ENCODE measurements at places on chromosomes 5 and 9. TPM values are rescaled to one million over a fixed set of nuclear protein-coding genes. Genes with fewer than 3 reads are reported as not detected.
A peak's percentile ranks its signal among the peaks of the same experiment; 100 is the strongest.

DNA sequence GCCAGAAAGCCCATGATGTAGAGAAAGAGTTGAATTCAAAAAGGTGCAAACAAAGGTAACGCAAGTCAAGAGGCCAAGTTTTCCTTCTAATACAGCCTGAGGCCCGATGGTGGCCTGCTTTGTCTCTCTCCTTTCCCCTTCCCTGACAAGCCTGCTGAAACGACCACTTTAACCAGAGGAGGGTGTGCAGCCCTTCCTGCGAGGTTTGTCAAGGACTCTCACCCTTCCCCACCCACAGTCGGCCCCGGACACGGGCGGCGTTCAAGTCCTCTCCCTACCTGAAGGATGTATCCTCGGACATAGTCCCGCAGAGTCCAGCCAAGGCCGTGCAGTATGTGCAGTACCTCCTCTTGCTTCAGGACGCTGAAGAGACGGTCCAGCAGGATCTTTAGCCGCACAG, 318.2 kb downstream of the BNC2 start:
- no peak for DNase-seq

DNA sequence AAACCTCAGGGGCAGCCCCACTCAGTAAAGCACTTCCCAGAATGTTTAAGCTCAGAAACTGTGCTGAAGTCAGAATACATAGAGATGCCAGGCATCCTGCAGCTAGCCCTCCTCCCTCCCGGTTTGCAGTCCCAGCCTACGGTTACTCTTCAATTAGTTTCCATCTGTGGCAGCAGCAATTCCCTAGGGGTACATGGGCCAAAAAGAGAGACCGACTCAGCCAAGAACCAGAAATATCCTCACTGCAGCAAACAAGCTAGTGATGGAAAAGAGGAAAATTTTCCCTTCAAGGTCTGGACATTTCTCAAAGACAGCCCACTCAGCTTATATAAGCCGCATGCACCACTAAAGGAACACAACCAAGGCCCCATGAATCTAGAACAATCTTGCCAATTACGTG, 89.1 kb upstream of the PPP2R2B start:
- DNase-seq = peak; percentile 36

GRCh38 chr9:123157221-123157620, 111.2 kb downstream of the STRBP start:
- no peak for DNase-seq

- no peak for DNase-seq
Observed at GRCh38 chr5:105150323-105150722, 1587.7 kb upstream of the NUDT12 start.

- no peak for DNase-seq
Observed at GRCh38 chr9:121781145-121781548, 129.7 kb downstream of the DAB2IP start.

Gene IQGAP2
- 83.2 TPM for total RNA-seq

GRCh38 chr5:76805821-76806505, 12.9 kb upstream of the F2RL1 start:
- DNase-seq = no peak

GRCh38 chr5:119366540-119366881, 10.7 kb downstream of the TNFAIP8 start:
- DNase-seq = no peak

Gene TAS2R1
- not detected for total RNA-seq

DNA sequence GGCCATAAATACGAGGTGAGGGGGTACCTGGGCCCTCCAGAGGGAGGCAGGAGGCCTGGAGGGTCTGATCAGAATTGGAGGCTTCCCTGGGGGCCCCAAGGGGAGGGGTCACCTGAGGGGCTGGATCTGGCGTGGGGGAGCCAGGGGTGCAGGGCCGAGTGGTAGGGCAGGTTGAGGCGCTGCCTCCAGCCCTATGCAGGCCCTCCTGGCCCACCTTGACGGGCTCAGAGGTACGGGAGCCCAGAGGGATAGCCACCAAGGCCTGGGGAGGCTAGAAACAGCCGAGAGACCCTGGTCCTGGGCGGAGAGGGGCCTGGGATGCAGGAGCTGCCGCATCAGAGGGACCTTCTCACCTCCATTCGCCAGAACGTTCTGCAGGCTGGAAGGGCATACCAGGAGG, 24.3 kb downstream of the LHX3 start:
- no peak for DNase-seq

Gene FBXW11
- total RNA-seq = 35.4 TPM

GRCh38 chr5:115888027-115888426, 46.3 kb downstream of the AP3S1 start:
- DNase-seq = no peak

Gene TXNDC8
- total RNA-seq = not detected

GRCh38 chr5:37808945-37809344, 30.9 kb downstream of the GDNF start:
- no peak for DNase-seq

DNA sequence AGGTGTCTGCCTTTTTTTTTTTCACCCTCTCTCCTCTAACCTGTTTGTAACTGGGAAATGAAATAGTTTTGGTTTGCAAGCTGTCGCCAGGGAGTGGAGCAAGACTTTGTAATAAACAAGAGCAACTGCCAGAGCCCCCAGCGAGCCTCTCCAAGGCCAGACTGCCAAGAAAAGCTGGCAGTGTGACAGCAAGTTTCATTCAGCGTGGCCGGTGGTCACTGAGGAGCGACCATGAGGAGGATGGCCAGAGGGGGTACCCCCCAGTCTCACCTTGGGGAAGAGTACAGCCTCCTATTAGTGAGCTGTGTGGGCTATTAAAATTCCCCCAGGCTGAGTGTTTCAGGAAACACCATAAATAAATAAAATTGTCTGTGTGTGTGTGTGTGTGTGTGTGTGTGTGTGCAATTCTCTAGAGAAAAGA, 49.9 kb downstream of the ZFAND5 start:
- peak; percentile 70 for DNase-seq

DNA sequence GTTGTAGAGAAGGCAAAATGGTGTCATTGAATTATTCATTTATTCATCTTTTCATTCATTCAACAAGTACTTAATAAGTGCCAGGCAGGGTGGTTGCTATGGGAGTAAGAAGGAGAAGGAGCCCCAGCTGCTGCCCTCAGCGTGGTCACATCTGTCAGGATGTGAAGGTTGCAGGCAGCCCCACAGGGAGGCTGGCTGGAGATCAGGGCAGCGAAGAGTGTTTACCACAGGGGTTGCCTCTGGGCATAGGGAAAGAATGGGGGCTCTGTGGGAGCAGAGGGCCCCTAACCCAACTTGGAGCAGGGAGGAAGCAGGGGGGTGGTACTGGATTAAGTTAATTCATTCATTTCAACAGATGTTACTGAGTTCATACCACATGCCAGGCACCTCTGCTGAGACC, 6.0 kb downstream of the PCDH12 start:
- no peak for DNase-seq

Gene SPATA31A3
- total RNA-seq = 0.20 TPM

Gene PCDHB5
- not detected for total RNA-seq

GRCh38 chr9:19799784-19800183, 10.9 kb upstream of the SLC24A2 start:
- no peak for DNase-seq

DNA sequence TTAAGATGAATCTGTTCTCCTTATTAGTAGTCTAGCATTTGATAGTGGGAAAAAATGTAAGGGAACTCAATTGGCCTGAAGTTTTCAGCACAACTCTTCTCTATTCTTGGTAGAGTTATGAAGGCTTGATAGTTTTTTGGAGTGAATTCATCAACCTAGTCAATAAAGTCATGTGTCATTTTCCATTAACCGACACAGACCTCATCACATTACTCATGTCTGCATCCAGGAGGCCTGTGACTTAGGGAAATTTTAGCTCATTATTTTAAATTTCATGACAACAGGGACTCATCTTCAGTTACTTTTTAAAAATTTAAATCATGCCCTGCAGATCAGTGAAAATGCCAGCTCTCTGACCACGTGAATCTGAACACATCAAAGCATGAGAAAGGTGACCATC, 63.3 kb downstream of the ADAMTS16 start:
- DNase-seq = no peak

Gene NXNL2
- total RNA-seq = 0.92 TPM

- DNase-seq = no peak
Observed at GRCh38 chr5:108124596-108124995, 257.3 kb downstream of the FBXL17 start.

GRCh38 chr9:92183449-92183848, 68.2 kb upstream of the SPTLC1 start:
- DNase-seq = no peak

GRCh38 chr5:158351485-158352125, 492.7 kb upstream of the CLINT1 start:
- DNase-seq = peak; percentile 67

All from G401 (cell line).